MM.1S (cell line): ENCODE measurements at places on chromosomes 5 and 9.

- DNase-seq: no peak
These were observed 16.3 kb upstream of the PITX1 start for GRCh38 chr5:135050244-135050767.

GRCh38 chr5:138668451-138669380 is 84.5 kb upstream of the CTNNA1 start:
- DNase-seq: peak; percentile 21

- DNase-seq: no peak
These were observed 8.5 kb upstream of the GLT6D1 start for GRCh38 chr9:135647884-135648283.

- no peak for DNase-seq
These were observed 234.1 kb downstream of the AUH start for GRCh38 chr9:91127653-91128052.

DNA sequence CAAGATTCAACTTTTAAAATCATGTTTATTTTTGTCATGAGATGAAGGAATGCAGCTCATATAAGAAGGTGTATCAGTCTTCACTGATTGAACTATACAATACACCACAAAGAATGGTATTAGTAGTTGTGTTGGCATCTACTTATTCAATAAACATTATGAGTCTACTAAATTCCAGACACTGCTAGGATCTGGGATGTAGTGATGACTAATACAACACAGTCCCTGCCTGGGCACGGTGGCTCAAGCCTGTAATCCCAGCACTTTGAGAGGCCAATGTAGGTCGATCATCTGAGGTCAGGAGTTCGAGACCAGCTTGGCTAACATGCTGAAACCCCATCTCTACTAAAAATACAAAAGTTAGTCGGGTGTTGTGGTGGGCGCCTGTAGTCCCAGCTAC is 171.4 kb upstream of the NFIB start:
- no peak for DNase-seq

DNA sequence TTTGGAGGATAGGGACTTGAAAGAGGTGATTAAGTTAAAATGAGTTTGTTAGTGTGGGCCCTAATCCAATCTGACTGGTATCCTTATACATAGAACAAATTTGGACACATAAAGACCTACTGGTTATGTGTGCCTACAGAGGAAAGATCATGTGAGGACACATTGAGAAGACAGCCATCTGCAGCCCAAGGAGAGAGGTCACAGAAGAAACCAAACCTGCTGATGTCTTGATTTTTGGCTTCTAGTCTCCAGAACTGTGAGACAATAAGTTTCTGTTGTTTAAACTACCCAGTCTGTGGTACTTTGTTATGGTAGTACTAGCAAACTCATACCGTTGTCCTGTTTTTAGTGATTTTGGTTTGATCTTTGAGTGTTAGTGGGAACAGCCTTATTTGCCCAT is 18.3 kb downstream of the RNF180 start:
- DNase-seq: peak; percentile 82

DNA sequence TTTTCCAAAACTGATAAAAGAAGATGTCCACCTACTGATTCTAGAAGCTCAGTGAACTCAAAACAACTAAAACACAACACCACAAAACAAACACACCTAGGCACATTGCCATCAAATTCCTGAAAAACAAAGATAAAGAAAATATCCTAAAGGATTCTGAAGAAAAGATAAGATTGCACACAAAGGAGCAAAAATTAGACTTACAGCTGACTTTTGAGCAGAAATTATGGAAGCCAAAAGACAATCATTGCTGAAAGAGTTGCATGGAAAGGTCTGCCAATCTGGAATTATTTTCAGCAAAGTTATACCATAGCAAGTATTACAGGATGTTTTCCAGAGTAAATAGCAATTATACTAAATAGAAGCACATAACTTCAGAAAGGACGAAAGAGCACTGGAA is 128.2 kb upstream of the IRX2 start:
- peak; percentile 12 for DNase-seq

DNA sequence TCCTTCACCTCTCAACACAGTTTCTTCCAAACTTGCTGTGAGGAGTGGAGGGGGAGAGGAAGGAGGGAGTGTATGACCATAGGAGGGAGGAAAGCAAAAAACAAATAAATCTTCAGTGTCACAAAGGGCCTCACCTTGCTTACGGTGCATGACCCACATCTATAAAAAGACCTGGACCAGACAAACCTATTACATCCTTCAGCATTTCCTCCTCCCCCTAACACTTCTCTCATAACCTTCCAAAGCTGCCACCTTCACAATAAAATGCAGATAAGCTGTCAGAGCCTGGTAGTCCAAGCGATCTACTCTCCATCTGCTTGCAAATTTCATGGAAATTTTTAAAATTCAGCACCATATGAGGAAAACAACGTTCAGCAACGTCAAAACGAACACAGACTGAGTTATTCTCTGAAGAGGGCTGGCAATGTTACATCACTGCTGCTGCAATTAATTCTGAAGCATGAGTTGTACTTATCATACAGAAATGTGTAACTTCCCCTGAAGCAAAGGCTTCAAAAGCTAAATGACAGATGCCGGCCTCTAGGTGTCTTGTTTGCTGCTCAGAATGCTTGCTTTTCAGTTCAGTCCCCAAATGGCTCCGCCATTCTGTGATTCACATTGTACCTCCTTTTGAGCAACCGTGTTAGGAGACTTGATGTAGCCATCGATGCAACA is 62.9 kb downstream of the EFNA5 start:
- no peak for DNase-seq

DNA sequence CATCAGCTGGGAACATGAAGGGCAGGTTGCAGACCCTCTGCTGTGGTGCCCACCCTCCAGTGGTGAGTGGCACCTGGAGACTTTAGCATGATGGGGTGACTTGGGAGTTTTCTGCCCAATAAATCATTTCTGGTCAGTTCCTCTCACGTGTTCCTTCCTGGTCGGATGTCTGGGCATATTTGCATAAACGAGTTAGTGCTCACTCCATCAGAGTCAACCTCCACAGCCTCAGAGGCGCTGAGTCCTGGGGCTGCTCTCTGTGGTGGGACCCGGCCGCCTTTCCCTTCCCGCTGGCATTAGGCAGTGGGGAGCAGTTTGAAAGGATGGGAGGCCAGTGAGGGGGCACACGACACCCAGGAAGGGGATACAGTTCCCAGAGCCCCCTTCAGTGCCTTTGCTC is 114.0 kb upstream of the FCN2 start:
- no peak for DNase-seq

- DNase-seq: no peak
These were observed 19.6 kb downstream of the ARHGEF37 start for GRCh38 chr5:149600932-149601331.

DNA sequence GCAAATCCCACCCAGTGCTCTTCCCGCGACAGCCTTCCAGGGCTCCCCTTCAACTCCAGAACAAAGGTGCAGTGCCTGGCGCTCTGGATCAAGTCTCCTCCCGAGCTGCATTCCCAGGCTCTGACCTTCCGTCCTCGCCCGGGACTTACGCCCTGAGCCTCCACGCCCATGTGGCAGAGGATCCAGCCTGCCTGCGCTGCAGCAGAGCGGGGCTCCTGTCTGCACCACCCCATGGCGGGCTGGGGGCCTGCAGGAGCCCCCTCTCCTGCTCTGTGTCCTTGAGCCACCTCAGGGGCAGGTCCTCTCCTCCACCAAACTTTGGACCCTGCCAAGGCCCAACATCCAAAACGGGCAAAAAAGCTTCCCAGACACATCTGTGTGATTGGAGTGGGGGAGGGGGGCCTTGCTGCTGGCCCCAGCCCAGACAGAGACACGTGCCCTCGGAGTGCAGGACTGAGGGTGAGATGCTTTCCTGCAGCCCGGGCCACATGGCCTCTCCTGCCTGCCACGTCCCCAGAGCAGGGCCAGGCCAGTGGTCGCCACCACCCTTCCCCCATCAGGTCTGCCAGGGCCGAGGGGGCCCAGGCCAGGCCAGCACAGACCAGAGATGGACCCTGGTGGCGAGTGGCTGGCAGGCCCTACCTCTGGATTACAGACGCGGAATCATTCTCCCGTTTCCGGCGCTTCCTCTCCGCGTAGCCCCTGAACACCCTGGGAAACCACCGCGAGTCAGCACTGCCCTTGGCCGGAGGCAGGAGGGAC is 4.4 kb downstream of the NSMF start:
- no peak for DNase-seq

DNA sequence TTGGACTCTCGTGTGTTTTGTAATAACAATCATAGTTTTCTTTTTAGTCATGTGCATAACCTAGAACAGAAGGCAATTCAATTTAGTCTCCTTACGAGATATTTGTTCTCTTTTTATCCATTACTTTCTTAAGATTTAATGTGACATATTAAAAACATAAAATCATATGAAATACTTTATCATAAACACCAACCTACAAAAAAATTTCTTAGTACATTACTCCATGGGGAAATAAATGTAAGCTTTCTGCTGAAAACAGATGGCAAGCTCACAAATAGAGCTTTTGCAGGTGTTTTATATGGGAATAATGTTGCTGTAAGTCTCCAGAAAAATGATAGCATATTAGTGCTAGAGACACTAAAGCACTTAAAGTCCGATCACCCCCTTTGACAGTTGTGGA is 1035.2 kb upstream of the ARRDC3 start:
- no peak for DNase-seq

- no peak for DNase-seq
These were observed 136.0 kb upstream of the ADRA1B start for GRCh38 chr5:159780246-159780645.

DNA sequence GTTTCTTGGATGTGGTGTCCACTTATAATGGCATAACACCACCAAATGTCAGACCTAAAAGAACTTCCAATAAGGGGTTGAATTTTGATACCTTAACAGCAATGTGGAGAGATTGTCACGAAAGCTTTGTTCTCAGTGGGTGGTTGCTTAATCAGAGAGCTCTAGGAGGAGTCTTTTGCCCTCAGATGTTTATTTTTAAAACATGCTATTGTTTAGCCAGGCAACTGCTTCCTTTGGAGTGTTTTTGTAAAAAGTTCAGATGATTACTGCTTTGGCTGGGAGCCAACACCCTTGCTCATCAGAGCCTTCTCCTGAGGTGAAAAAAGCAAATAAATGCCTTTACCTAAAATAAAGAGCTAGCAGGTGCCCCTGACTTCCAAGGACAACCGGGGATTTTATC is 65.0 kb downstream of the SLC1A1 start:
- DNase-seq: peak; percentile 59

DNA sequence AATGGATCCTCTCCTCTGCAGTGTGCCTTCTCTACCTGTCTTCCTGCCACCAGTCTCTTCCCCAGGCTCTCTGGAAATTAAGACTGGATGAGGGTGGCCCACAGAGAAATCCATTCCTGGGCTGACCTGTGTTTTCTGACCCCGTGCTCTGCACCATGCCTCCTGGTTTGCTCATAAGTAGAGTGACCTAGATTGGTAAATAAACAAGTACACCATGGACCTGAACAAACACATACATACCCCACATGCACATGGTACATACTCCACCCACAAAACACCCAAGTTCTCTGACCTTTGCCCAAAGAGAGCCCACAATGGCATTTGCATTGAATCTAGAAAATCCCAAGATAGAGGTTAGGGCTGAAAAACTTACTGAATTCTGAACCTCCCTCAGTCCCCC is 77.5 kb upstream of the PLPP6 start:
- no peak for DNase-seq

DNA sequence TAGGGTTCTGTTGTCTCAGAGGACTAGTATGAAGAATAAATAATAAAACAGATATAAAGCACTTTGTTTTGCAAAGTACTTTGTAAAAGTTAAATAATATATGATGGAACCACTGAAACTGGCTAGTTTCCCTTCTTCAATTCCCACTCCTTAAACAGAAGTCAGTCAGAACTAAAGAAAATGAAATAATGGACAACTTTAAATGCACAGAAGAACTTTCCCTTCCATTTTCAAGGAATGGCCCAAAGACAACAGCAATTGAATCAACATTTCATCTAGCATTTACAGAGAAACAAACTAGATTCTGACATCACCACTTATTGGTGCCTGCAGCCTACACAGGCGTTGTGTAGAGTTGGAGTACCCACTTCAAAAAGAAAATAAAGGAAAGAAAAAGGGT is 16.2 kb downstream of the DIAPH1 start:
- no peak for DNase-seq

DNA sequence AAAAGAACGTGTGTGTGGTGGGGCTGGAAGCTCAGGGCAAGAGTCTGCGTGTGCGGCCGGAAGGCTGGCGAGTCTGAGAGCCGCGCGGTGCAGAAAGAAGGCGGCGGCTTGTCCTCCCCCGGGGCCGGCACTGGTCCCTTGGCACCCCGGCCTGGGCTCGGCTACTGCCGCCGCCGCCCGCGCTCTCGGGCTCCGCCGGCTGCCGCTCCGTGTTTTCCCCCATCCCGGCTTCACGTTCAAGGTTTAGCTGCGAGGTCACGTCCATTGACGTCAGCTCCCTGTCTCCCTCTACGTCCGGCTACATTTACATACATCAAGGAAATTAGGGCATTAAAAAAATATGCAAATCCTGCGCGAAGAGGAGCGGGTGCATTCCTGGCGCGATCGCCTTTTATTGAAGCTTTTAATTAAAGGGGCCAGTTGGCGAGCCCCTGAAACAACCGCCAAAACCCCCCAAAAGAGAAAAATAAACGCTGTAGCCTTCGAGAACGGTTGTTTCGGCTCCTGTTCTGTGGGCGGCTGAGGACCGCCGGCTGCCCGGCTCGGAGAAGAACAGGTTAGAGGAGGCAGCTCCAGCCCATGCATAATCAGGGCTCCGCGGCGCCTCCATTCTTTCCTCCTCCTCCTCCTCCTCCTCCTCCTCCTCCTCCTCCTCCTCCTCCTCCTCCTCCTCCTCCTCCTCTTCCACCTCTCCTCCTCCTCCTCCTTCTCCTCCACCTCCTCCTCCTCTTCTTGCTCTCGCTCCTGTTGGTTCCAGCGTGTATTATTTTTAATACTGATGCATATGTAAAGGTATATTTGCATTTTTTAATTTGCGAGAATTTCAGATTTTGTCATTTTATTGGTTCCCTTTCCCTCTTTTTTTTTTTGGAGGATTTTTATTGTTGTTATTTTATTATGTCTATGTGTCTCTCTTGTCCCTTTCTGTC is 207.0 kb downstream of the MEF2C start:
- peak; percentile 95 for DNase-seq

DNA sequence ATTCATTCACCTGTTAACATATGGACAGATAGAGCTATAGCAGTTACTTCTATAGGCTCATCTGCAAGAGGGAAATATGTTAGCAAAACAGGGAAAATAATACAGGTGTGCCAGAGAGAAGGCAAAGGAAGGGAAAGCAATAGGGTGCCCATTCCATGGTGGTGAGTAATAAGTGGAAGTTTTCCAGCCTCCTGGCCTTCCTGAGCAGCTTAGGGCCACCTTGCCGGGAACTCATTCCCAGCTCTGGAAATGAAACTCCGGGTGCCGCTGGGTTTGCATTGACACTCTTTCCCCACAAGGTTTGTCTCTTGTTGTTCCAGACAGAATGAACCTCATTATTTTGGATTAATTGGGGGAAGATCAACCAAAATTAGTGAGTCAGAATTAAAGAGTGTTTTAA is 58.4 kb downstream of the SLC1A3 start:
- DNase-seq: no peak

- DNase-seq: no peak
These were observed 16.0 kb downstream of the ENC1 start for GRCh38 chr5:74624501-74624900.

- no peak for DNase-seq
These were observed 31.1 kb downstream of the SSBP2 start for GRCh38 chr5:81719743-81720345.
